ENCODE measurements at places on chromosomes 1 and 21.

DNA sequence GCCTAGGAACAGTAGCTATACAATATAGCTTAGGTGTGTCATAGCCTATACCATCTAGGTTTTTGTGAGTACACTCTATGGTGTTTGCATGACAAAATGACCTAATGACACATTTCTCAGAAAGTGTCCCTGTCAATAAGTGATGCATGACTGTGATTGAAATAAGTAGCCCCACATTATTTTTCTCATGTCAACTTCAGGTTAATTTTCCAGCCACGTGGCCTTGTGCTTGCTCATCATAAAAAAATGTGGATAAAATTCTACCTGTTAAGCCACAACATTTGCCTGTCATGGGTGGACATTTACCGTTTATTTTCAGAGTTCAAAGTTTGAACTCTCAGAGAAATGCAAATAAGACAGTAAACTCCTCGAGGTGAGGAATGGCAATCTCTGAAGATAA is 5.5 kb downstream of the DISC1 start:
- DNase-seq, result no peak

- DNase-seq, result no peak
These were observed 31.8 kb downstream of the KCNK2 start for GRCh38 chr1:215114154-215114933.

GRCh38 chr1:43009274-43009673 is 50.6 kb upstream of the SLC2A1 start:
- DNase-seq, result no peak

- no peak for DNase-seq
These were observed 271.6 kb downstream of the KCNJ6 start for GRCh38 chr21:37644636-37645035.

DNA sequence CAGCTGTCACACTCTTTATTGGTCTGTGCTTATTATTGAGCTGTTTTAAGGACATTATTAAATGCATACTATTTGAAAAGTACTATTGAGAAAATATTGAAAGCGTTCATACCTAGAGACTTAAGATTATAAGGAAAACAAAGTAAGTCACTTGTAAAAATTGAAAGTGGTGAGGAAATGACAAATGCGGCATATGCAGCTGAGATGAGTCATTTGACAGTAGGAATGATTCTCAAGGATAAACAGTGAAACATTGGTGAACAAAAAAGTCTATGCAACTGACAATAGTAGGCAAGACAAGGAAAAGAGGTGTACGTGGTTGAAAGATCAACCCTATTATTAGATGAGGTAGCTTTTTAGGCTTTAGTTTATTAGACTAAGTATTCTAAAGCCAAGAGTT is 82.6 kb upstream of the MAP10 start:
- DNase-seq, result no peak

DNA sequence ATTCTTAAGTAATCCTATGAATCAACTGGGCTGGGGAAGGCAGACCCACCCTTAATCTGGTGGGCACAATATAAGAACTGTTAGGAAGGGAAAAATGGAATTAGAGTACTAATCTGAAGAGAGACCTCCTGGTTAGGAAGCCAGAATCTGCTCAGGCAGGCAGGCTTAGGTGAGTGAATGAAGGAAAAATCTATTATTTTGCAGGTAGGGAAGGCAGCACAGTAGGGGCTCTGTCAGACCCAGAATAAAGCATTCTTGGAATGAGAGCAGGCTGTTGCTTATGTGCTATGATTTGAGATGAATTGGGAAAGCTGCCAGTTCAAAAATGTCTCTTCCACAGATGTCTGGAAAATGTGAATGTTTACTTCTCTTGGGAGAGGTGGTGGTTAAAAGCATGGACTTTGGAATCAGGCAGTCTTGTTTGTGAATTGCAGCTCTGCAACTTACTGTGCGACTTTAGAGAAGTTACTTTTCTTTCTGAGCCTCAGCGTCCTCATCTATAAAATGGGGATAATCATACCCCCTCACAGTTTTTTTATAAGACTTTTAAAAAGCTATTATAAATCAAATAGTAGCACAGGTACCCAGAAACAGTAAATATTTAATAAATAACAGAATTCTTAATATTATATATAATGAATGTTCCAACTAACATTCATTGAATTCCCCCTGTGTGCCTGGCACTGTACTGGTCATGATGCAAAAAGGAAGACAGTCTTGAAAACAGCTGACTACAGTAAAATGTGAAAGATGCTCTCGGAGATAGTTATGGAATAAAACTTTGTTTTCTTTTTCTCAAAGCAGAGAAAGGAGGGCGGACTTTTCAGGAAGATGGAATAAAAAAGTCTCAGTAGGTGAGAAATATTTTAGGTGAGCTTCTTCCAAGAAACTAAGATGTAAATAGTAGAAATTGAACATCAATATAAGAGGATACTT is 15.3 kb upstream of the ZNF644 start:
- no peak for DNase-seq

DNA sequence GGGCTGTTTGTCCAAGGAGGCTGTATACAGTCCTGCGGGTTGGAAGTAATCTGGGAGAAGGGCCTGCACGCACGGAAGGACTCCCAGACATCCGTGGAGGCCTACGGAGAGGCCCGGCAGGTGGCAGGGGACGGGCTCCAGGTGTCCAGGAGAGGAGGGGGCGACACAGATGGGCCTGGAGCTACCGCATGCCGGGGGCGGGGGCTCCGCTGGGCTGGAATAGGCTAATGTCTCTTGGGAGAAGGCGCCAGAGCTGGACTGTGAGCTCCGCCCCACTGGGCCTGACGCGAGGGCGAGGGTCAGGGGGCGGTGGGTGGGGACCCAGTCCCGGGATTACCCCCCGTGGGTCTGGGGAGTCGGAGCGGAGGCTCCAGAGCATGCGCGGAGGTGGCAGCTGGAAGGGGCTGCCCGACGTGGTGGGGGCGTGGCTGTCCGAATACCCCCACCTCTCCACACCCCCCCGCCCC is 659 bp downstream of the AGO1 start:
- peak; percentile 50 for DNase-seq

DNA sequence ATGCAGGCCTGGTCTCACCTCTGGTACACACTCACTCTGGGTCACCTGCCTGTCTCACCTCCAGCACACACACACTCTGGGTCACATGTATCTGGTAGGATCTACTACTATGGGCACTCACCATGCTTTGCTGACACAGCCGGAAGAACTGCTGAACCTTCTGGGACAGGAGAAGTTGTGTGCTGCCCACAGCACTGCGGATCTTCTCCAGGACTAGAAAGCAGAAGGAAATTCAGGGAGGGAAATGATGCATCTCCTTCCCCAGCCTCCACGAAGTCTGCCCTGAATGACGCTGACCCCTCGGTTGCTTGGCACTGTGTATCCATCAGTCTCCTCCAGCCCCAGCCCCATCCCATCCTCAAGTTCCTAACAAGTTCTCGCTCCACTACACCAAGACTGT is 7.9 kb upstream of the SMIM12 start:
- DNase-seq, result no peak

DNA sequence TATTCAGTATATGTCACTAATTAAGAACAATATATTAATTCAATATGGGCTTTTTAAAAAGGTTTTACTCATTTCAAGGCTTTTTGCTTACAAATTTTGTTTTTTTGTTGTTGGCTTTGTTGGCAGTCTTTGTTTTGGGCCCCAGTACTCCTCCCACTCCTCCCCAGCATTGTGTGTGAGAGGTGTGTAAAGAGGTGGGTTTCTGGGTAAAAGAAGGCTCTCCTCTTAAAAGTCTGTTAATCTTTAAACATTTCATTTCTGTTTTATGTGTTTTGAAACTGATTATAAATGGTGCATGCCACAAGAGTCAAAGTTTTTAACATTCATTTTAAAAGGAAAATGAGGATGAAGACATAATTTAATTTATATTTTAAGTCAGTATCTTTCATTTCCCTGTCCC is 79.6 kb downstream of the SASS6 start:
- DNase-seq, result no peak

DNA sequence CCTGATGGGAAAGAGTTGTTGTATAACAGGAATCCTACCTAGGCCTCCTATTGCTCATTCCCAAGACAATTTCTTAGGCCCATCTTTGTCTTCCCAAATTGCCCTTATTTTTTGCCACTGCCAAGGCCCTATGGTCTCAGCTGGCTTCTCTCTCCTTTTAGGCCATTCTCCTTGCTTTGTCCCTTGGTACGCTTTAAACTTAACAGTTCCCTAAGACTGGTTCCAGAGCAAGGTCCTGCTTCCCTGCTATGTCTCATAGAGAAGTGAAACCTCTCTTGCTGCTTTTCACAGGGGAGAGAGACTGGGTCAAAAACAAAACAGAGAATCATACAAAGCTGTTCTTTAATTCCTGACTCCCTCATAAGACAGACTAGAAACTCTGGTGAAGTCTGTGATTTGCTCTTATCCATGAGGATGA is 77.1 kb downstream of the XCL2 start:
- no peak for DNase-seq

GRCh38 chr1:205256951-205257625 is 29.3 kb downstream of the TMCC2 start:
- DNase-seq, result no peak

- no peak for DNase-seq
These were observed 381.7 kb upstream of the VAMP3 start for GRCh38 chr1:7389201-7389905.

DNA sequence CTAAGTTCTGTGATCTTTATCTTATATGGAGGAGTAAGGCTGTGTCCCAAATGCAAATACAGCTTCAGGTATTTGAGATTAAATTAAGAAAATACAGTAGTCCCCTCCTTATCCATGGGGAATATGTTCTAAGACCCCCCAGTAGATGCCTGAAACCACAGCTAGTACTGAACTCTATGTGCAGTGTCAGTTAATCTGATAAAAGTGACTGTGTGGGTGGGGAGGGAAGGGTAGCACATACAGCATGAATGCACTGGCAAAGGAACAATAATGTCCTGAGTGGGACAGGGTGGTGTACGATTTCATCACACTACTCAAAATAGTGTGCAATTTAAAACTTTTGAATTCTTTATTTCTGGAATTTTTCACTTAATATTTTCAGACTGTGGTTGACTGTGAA is 83.1 kb downstream of the HS2ST1 start:
- DNase-seq, result no peak

GRCh38 chr1:29298246-29298645 is 61.9 kb downstream of the PTPRU start:
- no peak for DNase-seq

- no peak for DNase-seq
These were observed 36.0 kb downstream of the ABCG1 start for GRCh38 chr21:42254651-42255601.

GRCh38 chr1:156251527-156251926 is 3.7 kb upstream of the PAQR6 start:
- no peak for DNase-seq

DNA sequence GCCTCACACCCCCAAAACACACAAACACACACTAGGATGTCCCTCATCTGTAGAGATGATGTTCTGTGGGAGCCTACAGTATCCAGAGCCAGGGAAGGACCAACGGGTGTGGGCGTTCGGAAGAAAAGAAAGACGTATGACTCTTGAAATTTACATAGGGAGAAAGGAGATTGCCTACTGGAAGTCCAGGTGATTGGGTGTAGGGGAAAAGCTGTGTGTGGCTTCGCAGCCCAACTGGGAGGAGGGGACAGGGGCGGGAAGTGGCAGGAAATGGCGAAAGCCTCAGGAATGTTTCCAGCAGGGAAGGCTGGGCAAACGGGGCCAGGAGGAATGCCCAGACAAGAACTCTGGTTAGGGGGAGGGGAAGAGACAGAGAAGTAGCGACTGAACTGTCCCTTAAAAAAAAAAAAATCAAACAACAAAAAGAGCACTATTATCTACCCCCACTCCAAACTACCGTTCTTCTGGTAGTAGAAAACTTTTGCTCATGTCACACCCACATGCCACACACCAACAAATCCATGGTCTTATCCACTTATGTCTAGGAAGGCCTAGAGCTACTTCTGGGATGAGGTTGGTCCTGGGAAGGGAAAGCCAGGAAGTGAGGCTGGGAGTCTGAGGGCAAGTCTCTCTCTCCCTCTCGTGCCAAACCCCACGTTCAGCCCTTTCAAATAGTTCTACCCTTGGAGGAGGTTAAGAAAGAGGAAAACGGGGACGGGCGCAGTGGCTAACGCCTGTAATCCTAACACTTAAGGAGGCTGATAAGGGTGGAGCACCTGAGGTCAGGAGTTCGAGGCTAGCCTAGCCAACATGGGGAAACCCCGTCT is 1.8 kb upstream of the CKS1B start:
- no peak for DNase-seq

DNA sequence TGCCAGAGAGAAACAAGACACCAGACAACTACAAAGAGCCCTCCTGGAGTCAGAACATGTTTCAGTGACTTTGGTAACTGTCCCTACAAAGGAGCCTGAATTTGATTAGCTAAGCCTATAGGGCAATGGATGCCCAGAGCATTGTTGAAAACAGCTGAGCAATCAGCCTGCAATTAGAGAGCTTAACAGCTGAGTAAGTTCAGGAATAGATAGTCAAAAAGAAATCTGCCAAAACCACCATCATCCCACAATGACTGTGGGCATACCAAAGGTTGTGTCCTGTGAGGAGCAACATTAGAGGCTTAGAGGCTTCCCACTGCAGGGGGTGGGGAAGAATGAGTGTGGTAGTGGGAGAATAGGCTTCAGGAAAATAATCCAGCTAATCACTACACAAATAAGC is 32.1 kb downstream of the SH3BP5L start:
- no peak for DNase-seq

DNA sequence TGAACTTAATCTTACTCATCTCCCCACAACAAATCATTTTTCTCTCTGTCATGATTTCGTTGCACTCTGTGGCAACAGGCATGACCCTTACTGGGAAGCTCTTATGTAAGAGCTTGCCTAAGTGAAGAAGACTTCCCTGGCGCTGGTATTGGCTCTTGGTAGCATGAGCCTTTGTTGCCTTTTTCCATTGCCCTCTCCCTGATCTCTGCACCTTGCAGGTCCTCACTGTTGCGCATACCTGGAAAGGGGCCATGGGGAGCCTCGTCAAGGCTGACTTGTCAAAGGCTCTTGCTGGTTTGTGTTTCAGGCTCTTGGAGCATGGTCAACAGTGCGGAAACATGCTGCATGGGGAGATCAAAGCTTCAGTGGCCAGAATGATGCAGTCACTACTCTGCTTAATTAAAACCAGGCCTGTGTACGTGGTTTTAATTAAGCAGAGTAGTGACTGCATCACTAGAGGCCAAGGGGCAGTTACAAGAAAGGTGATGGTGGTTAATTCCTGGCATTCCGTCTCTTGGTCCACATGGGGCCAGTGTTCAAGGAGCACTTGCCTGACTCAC is 141.3 kb downstream of the SPATA46 start:
- no peak for DNase-seq

- no peak for DNase-seq
These were observed 86.7 kb downstream of the FMN2 start for GRCh38 chr1:240178366-240178765.

DNA sequence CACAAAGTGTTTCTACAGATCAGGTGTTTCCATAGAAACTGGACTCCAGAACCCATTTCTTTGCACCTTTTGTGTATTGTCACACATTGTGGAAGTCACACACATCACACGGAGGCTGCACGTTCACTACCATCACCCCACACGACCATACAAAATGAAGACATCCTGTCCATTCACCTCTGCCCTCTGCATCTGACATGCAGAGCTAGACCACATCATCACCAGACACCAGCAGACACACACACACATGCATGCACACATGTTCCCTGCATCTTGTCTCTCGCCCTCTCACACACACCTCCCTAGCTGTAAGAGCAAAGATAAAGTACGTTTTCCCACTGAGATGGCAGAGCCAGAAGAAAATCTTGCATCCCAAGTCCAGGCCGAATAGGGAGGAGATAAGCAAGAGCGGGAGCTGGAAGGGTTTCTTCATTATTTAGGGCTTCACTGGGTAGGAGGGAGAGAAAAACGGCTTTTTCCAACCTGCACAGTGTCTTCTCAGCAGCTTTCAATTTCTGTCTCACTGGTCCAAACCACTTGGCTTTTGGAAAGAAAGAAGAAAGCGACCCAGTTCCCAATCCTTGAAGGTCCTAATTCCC is 709 bp downstream of the PRELP start:
- no peak for DNase-seq

All from activated naive CD8-positive, alpha-beta T cell treated with anti-CD3 and anti-CD28 coated beads, Interleukin-2, amount 10 ng/mL, durations not matched to agents 7 days and 5 days (primary cell).